NCI-H526 (cell line): ENCODE measurements at places on chromosomes 1 and 21.

- peak; percentile 15 for DNase-seq
These were observed 3.0 kb downstream of the APP start for GRCh38 chr21:26167593-26167992.

DNA sequence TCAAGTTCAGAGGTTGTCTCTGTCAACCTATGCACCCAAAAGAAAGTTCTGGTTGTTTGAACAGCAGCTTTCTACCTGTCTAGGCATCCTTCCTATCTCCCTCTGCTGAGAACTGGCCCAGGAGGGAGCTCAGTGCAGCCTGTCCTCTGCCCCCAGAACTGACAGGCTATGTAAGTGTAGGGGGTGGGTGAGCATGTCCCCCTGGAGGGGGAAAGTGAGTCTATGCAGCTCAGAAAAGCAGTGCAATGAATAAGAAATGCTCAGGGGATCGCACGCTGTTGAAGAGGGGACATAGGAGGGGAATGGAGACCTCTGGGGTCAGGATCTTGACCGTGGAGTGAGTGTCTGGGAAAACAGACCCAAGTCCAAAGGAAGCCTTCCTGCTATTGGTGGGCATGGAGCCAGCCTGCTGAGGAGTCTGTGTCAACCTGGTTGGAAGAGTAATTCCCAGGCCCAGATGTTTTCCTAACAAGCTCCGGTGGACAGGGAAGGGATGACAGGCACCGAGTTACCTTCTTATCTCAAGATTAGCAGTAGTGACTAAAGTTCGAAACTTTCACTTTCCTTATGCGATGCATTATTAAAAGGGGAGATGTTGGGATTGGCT is 26.1 kb upstream of the FHAD1 start:
- DNase-seq: no peak

GRCh38 chr21:35573472-35574374 is 486.6 kb downstream of the SETD4 start:
- no peak for DNase-seq

DNA sequence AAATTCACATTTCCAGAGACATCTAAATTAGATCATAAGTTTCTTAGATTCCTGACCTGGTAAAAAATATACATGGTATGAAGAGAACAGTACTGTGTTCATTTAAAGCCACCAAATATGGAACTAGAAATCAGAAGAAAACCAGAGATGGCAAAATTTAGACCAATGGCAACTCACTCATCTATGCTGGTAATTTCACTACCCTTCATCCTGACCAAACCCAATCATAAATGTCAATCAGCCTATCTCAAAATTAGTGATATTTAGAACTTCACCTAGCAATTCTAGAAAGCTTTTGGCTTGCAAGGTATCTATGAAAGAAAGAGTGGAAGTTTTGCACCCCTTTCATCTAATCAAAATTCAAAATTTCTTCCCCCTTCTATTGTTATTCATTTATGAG is 107.7 kb downstream of the NIBAN1 start:
- DNase-seq: no peak

DNA sequence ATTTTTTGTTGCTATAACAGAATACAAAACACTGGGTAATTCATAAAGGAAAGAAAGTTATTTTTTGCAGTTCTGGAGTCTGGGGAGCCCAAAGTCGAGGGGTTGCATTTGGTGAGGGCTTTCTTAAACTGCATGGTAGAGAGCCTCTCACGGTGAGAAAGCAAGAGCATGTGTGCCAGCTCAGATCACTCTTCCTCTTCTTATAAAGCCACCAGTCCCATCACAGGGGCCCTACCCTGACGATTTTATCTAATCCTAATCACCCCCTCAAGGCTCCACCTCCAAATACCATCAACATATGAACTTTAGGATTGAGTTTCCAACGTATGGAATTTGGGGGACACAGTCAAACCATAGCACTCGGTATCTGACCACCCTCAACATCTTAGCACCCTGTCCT is 1.0 kb upstream of the STRIP1 start:
- DNase-seq: no peak

- no peak for DNase-seq
These were observed 71.8 kb upstream of the CSF1 start for GRCh38 chr1:109838838-109839240.

- peak; percentile 16 for DNase-seq
These were observed 19.9 kb upstream of the LDLRAP1 start for GRCh38 chr1:25523542-25523941.

- DNase-seq: no peak
These were observed 226.2 kb downstream of the AJAP1 start for GRCh38 chr1:4880626-4881025.
